ENCODE measurements at places on chromosomes 5 and 9.

DNA sequence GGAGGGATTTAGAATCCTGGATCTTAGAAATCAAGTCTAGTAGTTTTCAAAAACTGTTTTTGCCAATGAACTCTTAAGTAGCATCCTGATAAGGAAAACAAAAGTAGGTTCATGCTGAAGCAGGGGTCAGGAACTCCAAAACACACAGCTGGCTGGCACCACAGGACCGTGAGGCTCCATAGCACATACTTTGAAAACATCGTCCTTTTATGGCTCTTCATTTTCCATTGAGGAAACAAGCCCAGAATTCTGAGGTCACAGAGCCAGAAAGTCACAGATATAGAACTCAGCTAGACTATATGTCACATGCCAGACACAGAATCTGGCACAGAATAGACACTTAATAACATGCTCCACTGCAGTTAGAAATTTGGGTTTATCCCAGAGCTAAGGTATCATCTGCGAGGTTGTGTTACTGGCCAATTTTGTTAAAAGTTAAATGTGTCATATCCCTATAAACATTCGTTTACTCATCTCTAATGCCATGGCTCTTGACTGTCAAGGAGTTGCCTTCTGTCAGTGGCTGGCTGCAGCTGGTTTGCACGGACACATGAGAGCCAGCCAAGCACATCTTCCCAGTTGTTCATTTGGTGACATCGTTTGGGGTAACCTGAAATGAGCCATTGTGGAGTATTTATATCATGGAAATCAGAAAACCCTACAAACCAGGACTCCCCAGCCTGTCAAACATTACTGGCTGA lies 58.8 kb downstream of the FAM78A start:
- no peak for DNase-seq

DNA sequence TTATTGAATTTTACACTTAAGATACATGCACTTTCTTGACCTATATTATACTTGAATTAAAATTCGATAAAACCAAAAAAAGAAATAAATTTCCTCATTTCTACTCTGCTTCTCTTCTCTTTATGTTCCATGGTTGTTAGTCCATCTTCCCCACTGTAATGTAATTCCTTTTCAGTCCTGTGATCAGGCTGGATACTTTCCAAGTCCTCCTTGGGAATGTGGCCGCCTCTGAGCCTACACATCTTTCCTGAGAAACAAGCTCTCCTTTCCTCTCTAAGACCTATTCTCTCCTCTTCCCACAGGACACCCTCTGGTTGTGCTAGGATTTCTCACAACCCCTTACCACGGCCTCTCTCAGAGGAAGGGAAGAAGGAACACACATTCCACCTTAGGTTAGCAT lies 285.1 kb downstream of the DNAH5 start:
- no peak for DNase-seq

GRCh38 chr5:143004361-143005145 lies 234.4 kb downstream of the ARHGAP26 start:
- DNase-seq, result peak; percentile 34

- no peak for DNase-seq
Measured at GRCh38 chr5:168669668-168670378, 90.7 kb upstream of the PANK3 start.

- DNase-seq, result no peak
Measured at GRCh38 chr5:5667136-5667554, 244.7 kb downstream of the ICE1 start.

GRCh38 chr5:149360272-149360671 lies 2.4 kb downstream of the PCYOX1L start:
- DNase-seq, result no peak

DNA sequence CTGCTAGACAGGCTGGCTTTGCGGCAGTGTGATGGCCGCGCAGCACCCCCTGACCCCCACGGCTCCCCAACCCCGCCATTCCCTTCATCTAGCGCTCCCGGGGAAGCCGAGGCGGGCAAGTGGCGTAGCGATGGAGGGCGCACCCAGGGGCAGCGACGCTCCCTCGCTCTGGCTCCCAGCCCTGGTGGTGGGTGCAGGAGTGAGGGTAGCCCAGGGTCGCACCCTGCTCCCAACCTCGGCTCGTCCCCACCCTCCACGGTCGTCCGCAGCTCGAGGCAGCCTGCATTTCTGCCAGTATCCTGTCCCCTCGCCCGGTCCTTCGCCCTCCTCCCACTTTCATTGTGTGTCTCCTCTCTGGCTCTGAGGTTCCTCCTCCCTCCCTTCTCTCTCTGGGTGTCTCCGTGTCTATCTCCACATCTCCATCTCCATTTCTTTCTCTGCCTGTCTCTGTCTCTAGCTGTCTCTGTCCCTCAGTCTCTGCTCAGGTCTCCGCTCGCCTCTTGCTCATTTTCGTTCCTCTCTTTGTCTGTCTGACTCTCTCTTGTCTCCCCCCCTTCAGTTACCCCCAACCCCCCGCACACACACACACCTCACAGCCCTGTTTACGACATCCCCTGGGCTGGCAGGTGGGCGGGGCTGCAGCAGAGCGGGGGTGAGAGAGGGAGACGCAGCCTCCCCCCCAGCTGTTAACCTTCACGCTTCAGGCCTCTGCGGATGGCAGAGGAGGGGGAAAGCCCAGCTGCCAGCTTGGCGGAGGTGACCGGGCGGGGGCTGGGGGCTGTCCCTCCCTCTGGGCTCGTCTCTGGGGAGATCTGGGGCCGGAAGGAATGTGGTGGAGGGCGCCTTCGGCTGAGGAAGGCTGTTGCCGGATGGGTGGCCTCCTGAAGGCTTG lies 48.7 kb upstream of the PSD2 start:
- peak; percentile 86 for DNase-seq

- DNase-seq, result no peak
Measured at GRCh38 chr9:95224376-95225019, 93.0 kb downstream of the FANCC start.

- DNase-seq, result no peak
Measured at GRCh38 chr5:141485321-141486055, 658 bp downstream of the PCDHGC4 start.

DNA sequence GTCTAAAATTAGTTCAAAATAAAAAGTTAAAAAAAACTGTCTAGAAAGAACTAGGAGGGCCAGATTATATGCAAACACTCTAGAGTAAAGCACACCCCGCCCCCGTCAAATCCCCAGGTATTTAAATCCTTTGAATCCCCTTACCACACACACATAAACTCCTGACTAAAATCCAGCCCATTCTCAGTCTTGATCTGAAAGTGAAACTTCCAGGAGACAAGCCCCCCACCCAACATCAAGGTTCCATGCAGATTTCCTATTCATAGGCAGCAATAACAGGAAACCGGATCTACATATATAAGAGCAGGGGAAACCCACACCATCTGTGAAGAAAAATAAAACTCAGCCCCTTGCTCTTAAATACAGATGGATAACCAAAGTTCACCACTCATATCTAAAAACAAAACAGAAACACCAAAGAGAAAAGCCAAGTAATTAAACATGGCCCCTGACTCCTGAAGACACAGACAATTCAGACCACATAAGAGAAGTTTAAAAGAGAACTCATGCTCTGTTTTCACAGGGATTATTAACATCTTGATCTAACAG lies 42.3 kb downstream of the MARCHF3 start:
- no peak for DNase-seq

DNA sequence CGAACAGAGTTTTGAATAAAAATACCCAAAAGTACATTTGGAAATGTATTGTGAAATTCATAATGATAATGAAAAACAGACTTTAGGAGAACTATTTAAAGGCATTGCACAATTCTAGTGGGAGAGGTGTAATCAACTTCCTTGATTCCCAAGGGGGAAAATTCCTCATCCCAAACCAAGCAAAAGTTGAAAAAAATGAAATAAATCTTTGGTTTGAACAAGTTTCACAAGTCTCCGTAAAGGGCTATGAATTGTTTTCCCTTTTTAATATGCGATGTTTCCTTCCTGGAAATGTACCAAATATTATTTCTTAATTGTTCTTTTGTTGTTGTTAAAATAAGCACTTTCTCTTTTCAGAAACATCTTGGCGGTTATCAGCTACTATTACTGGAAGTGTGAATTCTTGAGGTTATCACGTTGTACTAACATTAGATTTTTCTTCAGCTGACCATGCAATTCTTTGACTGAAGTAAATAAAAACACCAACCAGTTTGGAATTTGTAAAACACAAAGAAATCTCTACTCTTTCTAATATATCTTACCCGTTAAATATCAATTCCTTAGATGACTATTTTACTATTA lies 59.3 kb downstream of the SVEP1 start:
- no peak for DNase-seq

GRCh38 chr9:68793605-68794343 lies 88.7 kb downstream of the PIP5K1B start:
- DNase-seq, result no peak

DNA sequence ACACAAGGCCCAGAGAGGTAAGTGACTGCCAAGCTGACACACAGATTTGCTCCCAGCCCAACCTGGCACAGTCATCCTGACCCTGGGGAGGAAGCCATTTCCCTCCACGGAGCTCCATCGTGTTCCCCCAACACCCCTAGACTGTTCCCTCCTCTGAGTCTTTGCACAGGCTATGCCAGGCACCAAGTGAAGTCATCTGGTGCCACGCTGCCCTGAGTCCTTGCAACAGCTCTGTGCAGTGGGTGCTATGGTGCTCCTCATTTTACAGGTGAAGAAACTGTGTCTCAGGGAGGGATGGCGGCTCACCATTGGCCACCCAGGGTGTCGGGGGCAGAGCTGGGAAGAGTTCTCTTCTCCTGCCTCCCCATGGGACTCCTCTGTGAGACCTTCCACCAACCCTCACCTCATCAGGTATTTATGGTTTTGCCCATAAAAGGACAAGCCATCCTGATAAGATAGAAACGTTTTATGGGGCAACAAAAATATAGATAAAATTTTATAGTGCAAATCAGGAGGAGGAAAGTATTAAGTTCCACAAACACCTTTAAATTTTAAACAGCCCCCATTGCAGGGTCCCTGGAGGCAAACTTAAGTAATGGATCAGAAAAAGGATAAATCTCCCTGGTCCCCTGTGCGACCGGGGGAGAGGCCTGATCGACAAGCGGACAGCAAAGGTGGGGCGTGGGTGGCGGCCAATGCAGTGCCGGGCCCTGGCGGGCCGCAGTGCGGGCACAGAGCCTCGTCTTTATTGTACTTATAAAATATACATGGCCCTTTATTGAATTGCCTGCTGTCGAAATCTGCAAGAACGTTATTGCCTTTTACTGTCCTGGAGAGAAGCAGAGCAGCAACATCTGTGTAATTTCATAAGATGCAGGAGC lies 50.2 kb upstream of the ZBTB43 start:
- no peak for DNase-seq

GRCh38 chr9:96486386-96487028 lies 36.5 kb downstream of the HABP4 start:
- no peak for DNase-seq

GRCh38 chr5:110439296-110439695 lies 287.2 kb downstream of the TMEM232 start:
- DNase-seq, result no peak

DNA sequence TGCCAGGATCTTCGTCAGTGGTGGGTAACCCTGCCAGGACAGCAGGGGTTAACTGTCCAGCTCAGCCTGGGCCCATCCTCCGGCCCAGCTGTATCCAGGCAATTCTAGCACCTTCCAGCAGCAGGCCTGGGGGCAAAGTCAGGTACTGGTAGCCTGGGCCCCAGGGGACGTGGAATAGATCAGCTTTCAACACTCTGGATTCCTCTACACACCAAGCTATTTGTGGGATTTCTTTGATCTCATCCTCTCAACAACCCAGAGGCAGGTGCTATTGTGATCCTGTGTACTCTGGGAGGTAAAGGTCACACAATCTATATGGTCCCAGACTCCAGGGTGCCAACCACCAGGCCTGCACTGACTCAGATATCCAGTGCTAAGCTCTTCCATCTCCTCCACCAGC lies 8.7 kb upstream of the SPOUT1 start:
- no peak for DNase-seq

GRCh38 chr5:38316544-38317224 lies 58.3 kb downstream of the EGFLAM start:
- no peak for DNase-seq

Measured in natural killer cell (primary cell).